ENCODE measurements at places on chromosomes 13 and 19.

DNA sequence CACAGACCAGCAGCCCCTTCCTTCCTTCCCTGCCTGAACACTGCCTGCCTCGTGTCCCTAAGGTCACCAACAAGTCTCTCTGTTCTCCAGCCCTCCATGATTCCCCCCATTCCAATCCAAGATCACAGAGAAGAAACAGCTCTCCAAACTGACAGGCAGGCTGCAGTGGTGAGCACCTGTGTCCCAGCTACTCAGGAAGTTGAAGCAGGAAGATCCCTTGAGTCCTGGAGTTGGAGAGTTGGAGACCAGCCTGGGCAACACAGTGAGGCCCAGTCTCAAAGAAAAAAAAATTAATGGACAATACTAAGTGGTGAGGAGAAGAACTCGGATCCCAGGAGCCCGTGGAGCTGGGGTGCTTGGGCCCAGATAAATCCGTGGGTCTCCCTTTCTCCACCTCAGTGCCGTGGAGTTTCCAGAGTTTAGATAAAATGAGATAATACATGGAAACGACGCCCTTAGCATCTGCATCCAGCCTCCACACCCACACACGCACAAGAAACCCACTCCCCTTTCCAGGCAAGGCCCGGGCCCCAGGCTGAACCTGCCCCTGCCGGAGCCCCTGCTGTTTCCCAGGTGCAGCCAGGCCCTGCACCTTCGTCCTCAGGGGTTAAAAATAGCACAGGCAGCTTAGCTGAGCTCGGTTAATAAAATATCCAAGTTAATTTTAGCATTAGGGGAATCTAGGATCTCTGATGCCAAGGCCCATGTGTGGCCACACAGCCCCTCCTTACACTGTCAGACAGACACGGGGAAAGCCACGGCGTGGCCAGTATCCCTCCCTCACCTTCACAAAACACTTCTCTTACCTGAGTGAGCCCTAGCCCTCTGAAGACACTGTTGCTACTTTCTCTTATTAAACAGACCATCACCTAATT, 4.7 kb downstream of the RASA3 start:
- no peak for DNase-seq

DNA sequence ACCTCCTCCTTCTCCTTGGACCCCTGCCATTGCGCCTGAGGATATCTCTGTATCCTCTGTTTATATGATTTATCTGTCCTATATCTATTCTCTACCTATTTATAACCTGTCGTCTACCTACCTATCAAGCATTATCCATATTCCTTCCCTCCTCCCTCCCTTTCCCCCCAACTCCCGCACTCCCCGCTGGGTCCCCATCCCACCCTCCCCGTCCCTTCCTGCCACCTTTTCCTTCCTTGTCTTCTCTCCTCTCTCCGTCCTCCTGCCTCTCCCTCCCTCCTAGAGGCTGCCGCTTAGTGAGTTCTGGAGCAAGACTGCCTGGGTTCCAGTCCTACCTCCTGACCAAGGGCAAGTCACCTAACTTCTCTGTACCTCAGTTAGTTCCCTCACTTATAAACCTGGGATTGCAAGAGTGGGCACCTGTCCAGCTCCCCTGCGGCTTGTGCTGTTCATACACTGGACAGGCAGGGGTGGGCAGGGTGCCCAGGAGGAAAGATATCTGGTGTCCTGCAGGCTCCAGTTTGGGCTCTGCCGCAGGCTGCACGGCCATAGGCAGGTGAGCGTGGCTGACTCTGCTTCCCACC, 16.1 kb downstream of the TTYH1 start:
- DNase-seq: no peak

DNA sequence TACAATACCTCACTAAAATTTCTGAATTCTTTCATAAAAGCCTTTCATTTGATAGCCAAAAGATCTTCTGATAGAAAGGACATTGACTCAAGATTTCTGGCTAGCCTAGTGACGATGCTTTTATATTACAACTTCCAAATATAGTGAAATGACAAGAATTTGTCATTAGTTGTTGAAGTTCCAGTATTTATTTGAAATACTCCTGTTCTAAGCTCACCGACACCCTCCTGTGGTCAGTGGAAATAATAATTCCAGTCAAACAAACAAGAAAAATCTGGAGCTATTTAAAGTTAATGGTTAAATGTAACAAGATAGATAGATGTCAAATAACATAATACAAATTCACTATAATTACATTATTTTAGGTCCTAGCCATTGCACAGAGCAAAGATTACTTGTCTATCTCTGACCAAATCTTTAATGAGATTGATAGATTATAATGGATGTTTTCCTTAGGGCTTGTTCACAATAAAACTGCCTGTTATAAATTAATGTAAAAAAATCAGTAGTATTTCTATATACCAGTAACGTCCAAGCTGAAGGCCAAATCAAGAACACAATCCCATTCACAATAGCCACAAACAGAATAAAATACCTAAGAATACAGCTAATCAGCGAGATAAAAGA, 195.5 kb downstream of the RGCC start:
- DNase-seq: peak; percentile 42

- DNase-seq: no peak
Observed at GRCh38 chr19:13119627-13120026, 1.6 kb downstream of the NACC1 start.

GRCh38 chr13:80685942-80686341, 345.0 kb upstream of the SPRY2 start:
- no peak for DNase-seq

GRCh38 chr13:60619461-60619860, 222.4 kb downstream of the TDRD3 start:
- DNase-seq: no peak

DNA sequence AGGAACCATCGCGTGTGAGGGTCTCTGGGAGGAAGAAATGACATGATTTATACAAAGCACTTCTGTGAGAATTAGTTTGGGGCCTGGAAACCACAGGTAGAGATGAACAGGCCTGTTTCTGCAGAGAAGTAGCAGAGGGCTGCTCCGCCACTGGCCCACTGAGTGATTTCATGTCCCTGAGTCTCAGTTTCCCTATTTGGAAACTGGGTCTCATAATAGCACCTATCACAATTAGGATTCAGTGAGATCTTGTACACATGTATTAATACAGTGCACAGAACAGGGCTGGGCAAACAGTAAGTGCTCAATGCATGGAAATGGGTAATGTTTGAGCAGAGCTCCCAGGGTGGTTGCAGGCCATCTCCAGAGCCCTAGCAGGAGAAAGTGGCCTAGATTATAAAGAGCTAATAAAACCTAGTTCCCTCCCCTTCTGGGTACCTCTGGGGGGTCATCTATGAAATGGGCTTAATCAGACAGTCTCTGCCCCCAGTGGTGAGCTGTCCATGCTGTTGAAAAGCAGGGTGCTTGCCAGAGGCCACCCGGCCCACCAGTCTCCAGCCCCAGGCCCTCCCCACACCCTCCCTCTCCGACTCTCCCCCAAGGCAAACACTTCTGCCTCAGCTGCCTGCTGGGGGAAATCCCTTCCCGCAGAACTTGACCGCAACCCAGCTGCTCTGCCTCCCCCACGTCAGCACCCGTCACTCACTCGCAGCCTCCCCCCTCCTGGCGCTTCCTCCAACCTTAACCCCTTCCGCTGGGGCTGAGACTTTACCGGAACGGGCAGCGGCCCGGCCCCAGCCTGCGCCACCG, 4.5 kb downstream of the BCL3 start:
- DNase-seq: peak; percentile 96

Measured in AG04450 (cell line).